Pancreas (tissue), 10 donors: ENCODE measurements at places on chromosomes 1 and 21. TPM values are rescaled to one million over a fixed set of nuclear protein-coding genes. Genes with fewer than 3 reads are reported as not detected.

Gene CD1E
- not detected for total RNA-seq

Gene SLAMF8
- total RNA-seq = not detected

Gene TINAGL1
- total RNA-seq = 17.1 TPM

Gene ASCL5
- total RNA-seq = 1.5 TPM

Gene CYP2J2
- 1.1 TPM for total RNA-seq

Gene HHIPL2
- 0.28 TPM for total RNA-seq

Gene FHAD1
- 2.6 TPM for total RNA-seq

Gene TMEM50B
- total RNA-seq = 16.6 TPM

Gene ADAM30
- total RNA-seq = not detected

Gene IL22RA1
- total RNA-seq = 62.5 TPM

Gene FAM177B
- total RNA-seq = 0.66 TPM

Gene ATP1A4
- not detected for total RNA-seq

Gene WNT3A
- total RNA-seq = not detected

Gene LENEP
- not detected for total RNA-seq

Gene FAM229A
- total RNA-seq = 3.1 TPM

Gene TTC22
- total RNA-seq = 7.3 TPM

Gene PRKCZ
- total RNA-seq = 9.8 TPM

Gene TPTE
- total RNA-seq = not detected

Gene RCC2
- 45.4 TPM for total RNA-seq

Gene TNFRSF25
- total RNA-seq = 2.5 TPM

Gene SYPL2
- 2.5 TPM for total RNA-seq
